ENCODE measurements at places on chromosomes 16 and 17.

- DNase-seq, result no peak
Measured at GRCh38 chr16:77402118-77402517, 32.7 kb downstream of the ADAMTS18 start.

DNA sequence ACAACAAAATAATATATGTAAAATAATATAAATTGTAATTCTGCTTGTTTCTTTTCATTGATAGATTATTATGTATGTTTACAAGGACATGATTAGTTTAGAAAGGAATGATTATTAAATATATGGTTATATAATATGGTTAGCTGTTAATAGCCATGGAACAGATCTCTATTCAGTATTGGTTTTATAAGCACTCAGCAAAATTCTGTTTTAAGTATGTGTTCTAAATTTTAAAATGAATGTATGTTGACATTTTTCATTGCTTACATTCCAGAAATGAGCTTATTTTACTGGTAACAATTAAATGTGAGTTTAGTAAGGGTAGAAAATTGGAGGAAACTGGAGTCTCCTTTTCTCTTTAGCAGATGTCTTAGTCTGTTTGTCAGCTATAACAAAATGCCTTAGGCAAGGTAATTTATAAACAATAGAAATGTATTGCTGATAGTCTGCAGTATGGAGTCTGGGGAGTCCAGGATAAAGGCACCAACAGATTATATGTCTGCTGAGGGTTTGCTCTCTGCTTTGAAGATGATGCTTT lies 45.4 kb downstream of the NFAT5 start:
- no peak for DNase-seq

DNA sequence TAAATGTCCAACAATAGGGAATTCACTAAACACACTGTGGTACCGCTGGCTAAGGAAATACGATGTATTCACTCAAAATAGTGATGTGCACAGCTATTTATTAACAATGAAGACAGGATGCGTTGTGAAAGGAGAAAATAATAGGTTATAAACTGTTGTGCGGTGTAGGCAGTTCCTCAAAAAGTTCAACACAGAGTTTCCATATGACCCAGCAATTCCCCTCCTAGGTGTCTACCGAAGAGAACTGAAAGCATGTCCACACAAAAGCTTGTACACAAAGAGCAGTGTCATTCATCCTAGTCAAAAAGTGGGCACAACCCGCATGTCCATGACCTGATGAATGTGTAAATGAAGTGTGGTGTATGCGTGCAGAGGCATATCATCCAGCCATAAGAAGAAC lies 1.2 kb upstream of the CES1 start:
- no peak for DNase-seq

DNA sequence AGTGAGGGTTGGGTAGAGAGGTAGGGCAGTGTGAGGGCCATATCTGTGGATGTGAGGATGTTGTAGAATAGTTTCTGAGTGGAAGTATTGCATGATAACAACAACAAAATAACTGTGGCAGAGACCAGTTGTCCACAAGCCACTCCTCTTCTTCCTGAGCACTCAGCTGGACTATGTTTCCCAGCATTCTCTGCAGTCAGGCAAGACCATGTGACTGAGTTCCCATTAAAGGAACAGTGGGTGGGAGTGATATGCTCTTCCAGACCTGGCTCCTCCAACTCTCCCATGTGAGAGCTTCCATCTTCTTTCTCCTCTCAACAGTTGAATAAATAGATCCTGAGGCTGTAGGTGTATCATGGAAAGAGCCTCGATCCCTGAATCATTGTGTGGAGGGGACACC lies 272.4 kb downstream of the CBLN1 start:
- DNase-seq, result no peak

DNA sequence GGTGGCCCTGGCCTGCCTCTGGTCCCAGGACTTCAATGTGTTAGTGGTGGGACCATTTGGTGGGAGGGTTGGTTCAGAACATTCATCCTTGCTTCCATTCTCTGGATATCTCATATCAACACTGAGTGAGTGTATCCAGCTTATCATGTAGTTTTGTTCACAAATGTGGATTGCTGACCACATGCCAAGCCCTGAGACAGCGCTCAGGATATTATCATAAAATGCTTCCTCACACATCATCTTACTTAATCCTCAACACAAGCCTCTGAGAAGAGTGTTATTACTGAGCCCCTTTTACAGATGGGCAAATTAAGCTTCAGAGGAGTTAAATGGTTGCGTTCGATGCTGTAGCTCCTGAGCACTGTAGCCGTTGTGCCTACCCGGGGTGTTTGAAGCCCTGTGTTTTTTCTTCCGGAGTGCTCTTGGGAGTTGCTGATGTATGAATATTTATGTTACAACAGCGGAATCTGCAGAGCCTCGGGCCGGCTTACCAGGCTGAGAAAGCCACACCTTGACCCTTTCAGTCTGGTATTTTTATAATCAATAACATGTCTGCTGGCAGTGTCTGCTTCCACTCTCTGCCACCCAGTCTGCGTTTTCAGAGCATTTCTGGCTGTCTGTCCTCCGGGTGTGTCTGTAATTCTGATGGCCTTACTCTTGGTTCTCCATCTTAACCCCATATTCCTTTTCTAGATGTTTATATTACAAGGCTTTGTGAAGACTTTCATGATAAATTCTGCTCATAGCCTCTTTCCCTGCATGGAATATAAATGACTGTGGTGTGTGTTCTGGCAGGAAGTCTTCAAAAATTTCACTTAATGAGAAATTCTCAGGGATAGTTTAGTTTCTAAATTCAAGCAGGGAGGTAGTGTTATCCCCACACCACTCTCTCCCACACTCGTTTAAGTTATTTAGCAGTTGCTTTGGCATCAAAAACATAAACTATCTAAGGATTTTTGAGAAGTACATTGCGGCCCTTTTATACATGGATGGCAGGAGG lies 2.9 kb downstream of the GLP2R start:
- no peak for DNase-seq

DNA sequence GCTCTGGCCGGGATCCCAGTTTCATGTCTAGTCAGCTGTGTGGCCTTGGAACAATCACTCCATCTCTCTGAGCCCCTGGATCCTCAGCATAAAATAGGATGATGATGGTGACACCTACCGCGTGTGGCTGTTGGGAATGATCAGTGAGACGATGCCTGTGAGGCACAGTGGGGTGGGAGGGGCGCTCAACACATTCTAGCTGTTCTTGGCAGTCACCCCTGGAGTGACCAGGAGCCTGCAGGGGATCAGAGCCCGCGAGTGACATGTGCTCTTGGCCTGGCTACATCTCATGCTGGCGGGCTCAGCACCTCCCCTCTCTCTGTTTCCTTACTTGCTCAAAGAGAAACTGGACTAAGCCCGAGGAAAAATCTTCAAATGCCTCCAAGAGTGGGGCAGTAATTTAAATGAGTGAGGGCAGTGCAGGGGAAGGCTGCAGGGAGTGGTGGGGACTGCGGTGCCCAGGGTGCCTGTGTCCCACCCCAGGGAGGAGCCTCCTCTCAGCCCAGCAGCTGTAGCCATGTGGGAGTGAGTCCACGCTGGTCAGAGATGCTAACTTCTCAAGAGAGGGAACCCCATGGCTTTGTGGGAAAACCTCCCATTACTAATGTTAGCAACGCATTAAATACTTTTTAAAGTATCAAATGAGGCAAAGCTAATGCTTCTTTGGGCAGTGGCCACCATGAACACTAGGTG lies 23.1 kb upstream of the DOK4 start:
- no peak for DNase-seq

DNA sequence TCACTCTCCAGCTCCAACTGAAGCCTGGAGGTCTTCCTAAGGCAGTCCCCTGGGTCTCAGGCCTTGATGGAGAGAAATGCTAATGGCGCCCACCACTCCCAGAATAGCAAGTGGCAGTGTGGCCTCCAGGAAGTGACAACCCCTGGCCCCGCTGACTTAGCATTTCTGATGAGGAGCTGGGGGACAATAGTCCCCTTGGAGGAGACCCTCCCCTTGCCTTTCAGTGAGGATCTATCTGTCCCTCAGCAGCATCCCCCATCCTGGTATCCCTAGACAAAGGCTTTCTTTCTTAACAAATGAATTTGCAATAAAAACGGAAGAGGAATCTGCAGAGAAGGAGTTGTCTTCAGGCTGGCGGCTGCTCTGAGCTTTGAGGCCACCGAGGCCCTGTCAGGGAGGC lies 68.8 kb downstream of the LITAF start:
- no peak for DNase-seq

GRCh38 chr16:57226701-57227621 lies 18.1 kb upstream of the ARL2BP start:
- DNase-seq, result no peak

DNA sequence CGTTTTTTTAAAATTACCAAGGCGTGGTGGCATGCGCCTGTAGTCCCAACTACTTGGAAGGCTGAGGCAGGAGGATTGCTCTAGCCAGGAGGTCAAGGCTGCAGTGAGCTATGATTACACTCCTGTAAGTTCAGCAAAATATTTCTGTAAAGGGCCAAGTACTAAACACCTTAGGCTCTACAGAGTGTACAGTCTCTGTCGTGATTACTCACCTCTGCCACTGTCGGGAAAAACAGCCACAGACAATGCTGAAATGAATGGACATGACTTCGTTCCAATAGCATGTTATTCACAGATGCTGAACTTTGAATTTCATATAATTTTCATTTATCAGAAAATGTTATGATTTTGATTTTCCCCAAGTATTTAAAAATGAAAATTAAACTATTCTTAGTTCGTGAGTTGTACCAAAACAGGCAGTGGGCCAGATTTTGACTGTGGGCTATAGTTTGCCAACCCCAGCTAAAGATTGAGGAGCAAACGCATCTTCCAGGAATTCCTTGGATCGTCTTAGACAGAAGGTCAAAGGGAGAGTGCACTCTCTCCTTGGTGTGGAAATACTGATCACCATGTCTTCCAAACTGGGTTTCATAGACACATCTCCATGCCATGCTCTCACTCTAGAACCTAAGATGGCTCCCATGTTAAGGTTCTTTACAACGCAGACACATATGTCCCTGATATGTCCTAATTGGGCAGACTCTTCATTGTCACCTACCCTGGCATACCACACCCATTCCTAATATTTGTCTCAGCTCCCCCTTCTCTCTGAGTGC lies 89.5 kb downstream of the MARF1 start:
- no peak for DNase-seq

DNA sequence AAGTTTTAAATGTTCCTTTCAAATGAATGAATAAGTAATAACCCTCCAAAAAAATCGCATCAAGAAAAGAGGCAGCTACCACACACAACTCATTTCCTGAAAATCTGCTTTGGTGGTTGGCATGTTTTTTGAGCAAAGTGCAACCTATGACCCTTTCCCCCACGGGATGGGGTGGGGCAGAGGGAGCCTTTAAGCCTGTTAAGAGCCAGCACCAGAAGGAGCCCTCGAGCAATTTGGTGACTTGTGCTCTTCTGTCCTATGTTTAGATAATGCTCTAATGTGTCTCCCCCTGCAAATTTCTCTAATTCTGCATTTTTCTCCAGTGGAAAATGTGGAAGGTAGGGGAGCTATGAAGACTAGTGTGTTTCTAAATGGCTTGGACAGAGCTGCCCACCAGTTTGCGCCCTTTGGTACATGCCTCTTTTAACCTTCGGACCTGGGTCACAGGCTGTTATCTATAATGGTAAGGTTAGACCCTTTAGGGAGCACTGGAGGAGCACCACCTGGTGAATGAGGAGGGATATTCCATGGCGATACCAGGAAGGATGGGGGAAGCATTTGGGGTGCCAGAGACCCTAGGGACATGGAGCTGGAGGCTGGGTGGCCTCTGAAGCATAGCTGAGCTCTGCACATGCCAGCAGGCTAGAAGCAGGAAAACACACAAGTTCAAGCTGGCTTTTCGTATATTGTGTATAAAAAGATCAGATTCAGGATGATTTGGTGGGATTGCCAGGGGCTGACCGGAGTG lies 1.6 kb downstream of the PYCARD start:
- peak; percentile 36 for DNase-seq

DNA sequence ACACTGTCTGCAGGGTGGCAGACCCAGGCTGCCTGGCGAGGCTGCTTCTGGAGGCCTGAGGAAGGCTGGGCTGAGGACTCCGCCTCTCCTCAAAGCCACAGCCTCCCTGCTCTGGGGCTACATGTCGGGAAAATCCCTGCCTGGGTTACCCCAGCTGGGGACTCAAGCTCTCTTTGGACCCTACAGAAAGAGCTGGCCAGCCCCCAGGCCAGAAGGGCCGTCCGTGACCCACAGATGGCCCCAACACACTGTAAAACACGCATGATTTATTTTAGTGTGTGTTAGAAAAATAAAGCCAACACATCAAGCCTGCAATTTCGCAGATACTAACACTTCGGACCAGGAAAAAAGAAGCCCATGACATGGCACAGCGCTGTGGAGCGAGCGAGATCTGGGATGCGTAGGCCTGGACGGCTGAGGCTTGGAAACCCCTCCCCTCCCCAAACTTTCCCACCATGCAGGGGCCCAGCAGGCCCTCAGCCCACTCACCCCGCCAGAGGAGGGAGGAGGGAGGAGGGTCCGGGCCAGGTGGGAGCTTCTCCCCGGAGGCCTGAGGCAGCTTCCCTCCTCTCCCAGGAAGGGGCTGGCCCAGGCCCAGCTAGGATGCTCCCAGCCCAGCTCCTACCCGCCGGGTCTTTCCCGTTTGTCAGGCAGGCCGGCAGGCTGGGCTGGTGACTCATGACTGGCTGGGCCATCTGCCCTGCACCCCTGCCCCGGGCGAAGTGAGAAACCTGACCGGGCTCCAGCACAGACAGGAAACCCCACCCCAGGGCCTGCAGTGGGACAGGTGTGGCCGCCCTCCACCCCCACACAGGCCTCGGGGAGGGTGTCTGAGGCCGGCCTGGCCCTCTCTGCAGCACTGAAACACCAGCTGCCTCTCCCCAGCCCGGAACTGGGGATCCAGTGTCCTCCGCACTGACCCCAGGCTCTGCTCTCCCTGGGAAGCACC lies 34.1 kb upstream of the SLC38A10 start:
- no peak for DNase-seq

DNA sequence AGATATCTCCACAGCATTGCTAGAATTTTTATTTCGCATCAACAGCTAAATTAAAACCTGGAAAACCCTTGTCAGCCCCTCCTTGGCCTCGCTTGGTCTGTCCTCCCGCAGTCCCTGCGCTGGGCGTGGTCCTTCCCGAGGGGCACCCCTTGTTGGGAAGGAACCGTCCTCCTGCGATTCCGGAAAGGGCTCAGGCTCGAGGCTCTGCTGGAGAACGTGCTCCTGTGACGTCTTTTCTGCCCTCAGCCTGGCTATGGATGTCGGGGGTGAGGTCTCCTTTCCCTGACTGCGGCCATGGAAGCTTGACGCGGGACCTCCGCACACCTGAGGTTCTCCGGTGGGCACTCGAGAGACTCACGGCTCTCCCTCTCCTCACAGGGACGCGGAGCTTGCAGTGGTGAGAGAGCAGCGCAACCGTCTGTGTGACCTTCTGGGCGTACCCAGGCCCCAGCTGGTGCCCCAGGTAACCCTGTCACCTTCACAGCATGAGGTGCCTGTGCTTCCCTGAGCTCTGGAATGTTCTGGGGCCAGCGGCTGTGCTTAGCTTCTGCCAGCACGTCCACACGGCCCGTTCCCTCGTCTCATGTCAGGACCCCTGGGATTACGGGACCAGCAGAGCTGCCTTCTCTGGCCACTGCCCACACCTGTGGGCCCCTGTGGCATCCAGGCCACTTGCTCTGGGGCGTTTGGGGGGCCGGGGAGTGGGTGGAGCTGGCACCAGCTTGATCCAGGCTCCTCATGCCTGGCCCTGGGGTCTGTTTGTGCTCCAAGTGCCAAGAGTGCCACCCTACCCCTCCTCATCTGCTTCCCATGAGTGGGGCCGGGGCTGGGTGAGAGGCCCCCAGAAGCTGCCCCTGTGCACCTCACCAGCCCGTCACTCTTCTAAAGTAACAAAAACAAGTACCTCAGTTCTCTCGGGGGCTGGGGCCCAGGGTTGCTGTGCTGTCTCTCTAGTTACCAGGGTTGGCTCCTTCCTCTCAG lies 101.5 kb upstream of the ZNF750 start:
- no peak for DNase-seq

- DNase-seq, result no peak
Measured at GRCh38 chr17:59494757-59495368, 70.5 kb upstream of the DHX40 start.

All from CD4-positive, alpha-beta T cell treated with Interleukin-1 beta for 1 hour (primary cell).